ENCODE measurements at places on chromosomes 12 and 14. TPM values are rescaled to one million over a fixed set of nuclear protein-coding genes. Genes with fewer than 3 reads are reported as not detected.

CFAP54 gene
- 0.14 TPM for total RNA-seq

ADAM21 gene
- total RNA-seq: 0.09 TPM

AKAP5 gene
- total RNA-seq: 0.17 TPM

DENND5B gene
- total RNA-seq: 5.2 TPM

DACT1 gene
- total RNA-seq: 0.87 TPM

STON2 gene
- 1.9 TPM for total RNA-seq

SLC6A15 gene
- not detected for total RNA-seq

OVCH1 gene
- total RNA-seq: not detected

RTN1 gene
- 5.6 TPM for total RNA-seq

OTOGL gene
- 0.35 TPM for total RNA-seq

Data from pancreas (tissue), 10 donors.